ENCODE measurements at places on chromosomes 4 and X. TPM values are rescaled to one million over a fixed set of nuclear protein-coding genes. Genes with fewer than 3 reads are reported as not detected.

DNA sequence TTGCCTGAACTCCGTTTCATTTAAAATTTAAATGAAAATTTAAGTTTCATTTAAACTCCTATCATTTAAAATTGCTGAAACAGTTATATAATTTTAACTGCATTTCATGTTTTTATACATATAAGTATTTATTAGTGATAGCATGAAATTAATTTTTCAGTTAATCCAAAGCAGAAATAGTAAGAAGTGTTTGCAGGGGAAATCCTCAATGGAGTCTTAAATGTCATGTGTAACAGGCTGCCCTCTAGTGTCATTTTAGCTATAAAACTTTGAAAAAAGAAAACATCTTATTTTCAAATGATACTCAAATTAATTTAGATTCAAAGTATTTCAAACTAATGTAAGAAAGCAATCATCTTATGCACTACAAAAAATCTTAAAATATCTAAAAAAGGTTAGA, 27.2 kb downstream of the TAPT1 start:
- H3K36me3 ChIP-seq = peaks cover 6% of the 10 kb centered on the region
- H3K27me3 ChIP-seq = no peaks in the 10 kb centered on the region
- H3K4me3 ChIP-seq = no peak overlapping the region
- H3K27ac ChIP-seq = no peak overlapping the region
- H3K4me1 ChIP-seq = peaks cover 26% of the 10 kb centered on the region
- DNase-seq = no peak

- peak within 1 kb of the TSS; percentile 80 for H3K27ac ChIP-seq
- no peaks in the 10 kb centered on the region for H3K36me3 ChIP-seq
- peaks cover 10% of the 10 kb centered on the region for H3K4me1 ChIP-seq
- DNase-seq = peak; percentile 67
- peaks cover 14% of the 10 kb centered on the region for H3K27me3 ChIP-seq
Measured at GRCh38 chrX:51496501-51497291, at the start of gene NUDT11. TSS of gene NUDT11 (minus strand) at chrX:51496592. CDS start at chrX:51496444, 148 bp downstream.

- no peaks in the 10 kb centered on the region for H3K36me3 ChIP-seq
- no peaks in the 10 kb centered on the region for H3K4me1 ChIP-seq
- DNase-seq = no peak
- peaks cover 8% of the 10 kb centered on the region for H3K27me3 ChIP-seq
Measured at GRCh38 chr4:110540982-110541451, 65.1 kb downstream of the ENPEP start.

- no peak overlapping the region for H3K27ac ChIP-seq
- peaks cover 35% of the 10 kb centered on the region for H3K36me3 ChIP-seq
- no peak for DNase-seq
- no peaks in the 10 kb centered on the region for H3K27me3 ChIP-seq
- H3K4me3 ChIP-seq = no peak overlapping the region
Measured at GRCh38 chr4:384311-385010, 46.8 kb downstream of the ZNF141 start.

DNA sequence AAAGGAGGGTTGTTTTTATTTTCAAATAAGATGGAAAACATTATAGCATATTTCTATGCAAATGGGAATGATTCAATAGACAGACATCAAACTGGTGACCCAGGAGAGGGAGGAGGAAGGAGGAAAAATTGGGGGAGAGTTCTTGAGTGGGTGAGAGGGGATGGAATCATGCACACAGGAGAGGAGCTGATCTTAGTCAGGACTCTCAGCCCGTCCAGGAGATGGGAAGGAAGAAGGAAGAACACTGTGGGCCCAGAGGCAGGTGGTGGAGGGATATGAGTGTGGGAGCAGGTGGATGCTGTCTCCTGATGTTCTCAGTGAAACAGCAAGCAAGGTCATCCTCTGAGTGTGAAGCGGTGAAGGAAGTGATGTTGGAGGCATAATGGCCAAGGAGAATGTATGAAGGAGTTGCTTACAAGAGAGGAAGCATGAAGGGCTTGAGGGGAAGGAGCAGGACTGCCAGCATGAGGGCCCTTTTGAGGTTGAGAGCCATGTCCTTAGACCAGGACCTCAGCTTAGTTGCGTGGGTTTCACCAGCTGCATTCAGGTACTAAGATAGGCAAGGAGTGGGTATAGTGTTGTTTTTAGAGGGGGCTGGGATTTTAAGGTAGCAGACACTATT, 161.7 kb upstream of the NAP1L5 start:
- no peak overlapping the region for H3K27ac ChIP-seq
- H3K4me3 ChIP-seq = no peak overlapping the region
- no peaks in the 10 kb centered on the region for H3K27me3 ChIP-seq
- H3K36me3 ChIP-seq = no peaks in the 10 kb centered on the region

DNA sequence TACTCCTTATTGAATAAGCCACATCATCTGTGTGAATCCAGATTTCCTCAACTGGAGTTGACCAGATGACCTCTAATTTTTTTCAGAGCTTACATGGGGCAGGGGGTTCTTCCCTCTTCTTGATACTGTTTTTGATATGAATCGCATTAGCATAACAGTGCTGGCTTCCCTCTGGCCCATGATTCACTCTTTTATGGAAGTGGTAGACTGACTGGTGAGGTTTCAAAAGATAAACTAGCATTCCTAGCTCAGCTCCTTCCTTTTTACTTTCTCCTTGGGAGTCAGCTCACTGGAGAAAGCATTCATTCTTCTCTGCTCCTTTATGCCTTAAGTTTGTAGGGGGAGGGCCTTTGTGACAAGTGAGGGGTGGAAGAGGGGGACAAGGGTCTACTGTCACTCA, 161.0 kb upstream of the FGF13 start:
- H3K4me1 ChIP-seq = no peaks in the 10 kb centered on the region
- DNase-seq = no peak
- no peaks in the 10 kb centered on the region for H3K27me3 ChIP-seq
- H3K36me3 ChIP-seq = no peaks in the 10 kb centered on the region
- no peak overlapping the region for H3K4me3 ChIP-seq

DNA sequence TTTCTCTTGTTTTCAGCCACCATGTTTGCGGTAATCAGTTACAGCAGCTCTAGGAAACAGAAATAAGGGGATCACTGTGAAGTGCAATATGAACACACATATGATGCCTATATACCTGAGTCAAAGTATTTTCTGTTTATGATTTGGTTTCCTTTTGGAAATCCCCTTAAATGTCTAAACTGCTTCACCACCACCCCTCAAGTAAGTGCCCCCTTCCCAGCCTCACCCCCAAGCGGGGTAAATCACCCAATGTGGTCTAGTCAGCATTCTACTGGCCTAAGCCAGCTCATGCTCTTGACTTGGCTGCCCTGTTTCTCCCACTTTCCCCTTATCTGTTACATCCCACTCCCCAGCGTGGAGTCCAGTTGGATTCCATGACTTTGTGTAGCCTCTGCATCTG, 176.5 kb downstream of the QDPR start:
- H3K4me1 ChIP-seq = peaks cover 33% of the 10 kb centered on the region
- no peaks in the 10 kb centered on the region for H3K27me3 ChIP-seq
- H3K36me3 ChIP-seq = no peaks in the 10 kb centered on the region
- peak; percentile 49 for DNase-seq
- H3K27ac ChIP-seq = peak overlapping the region; percentile 75

GRCh38 chr4:36332782-36333131, 51.3 kb downstream of the DTHD1 start:
- peak overlapping the region; percentile 78 for H3K27ac ChIP-seq
- no peaks in the 10 kb centered on the region for H3K36me3 ChIP-seq
- peaks cover 22% of the 10 kb centered on the region for H3K4me1 ChIP-seq
- no peak for DNase-seq

GRCh38 chrX:111955901-111956300, 79.9 kb downstream of the TRPC5OS start:
- no peaks in the 10 kb centered on the region for H3K36me3 ChIP-seq
- H3K4me3 ChIP-seq = no peak overlapping the region
- no peaks in the 10 kb centered on the region for H3K27me3 ChIP-seq
- no peak overlapping the region for H3K27ac ChIP-seq
- no peak for DNase-seq

GRCh38 chr4:54566608-54567007, 91.1 kb upstream of the KIT start:
- DNase-seq = no peak
- no peaks in the 10 kb centered on the region for H3K36me3 ChIP-seq
- H3K27ac ChIP-seq = no peak overlapping the region

STPG2 gene
- total RNA-seq = not detected

CFAP99 gene
- not detected for total RNA-seq

MSN gene
- 494 TPM for total RNA-seq

TNIP2 gene
- total RNA-seq = 74.2 TPM

HTN3 gene
- total RNA-seq = not detected

SUPT20HL2 gene
- not detected for total RNA-seq
